ENCODE measurements at places on chromosomes 4 and X.

- DNase-seq, result no peak
Measured at GRCh38 chr4:84792366-84793301, 173.9 kb downstream of the WDFY3 start.

GRCh38 chr4:108024085-108024877 is 34.6 kb downstream of the HADH start:
- no peak for DNase-seq

GRCh38 chrX:21798677-21799219 is 40.7 kb upstream of the MBTPS2 start:
- DNase-seq, result no peak

GRCh38 chrX:7147413-7147977 is at the start of gene STS:
TSS of gene STS (plus strand) at chrX:7147712. CDS start at chrX:7253200, 105,488 bp downstream.
- peak; percentile 34 for DNase-seq

DNA sequence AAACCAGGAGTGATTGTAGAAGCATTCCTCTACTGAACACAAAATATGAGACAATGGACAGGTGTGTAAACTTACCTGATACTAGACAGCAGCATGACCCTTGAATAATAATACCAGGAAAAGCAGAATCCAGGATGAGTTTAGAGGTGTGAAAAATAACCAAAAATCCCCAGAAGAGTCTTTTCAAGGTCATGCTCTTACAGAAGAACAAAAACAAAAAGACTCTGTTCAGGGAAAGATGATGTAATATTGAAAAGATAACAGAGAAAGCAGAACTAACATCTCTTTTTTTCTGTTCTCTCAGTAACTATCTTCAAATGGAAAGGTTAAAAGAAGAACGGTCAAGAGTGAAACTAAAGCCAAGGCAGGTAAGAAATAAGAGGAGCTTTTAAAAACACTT is 14.0 kb upstream of the ARHGAP10 start:
- DNase-seq, result no peak

- no peak for DNase-seq
Measured at GRCh38 chr4:20255823-20256222, 4.1 kb downstream of the SLIT2 start.

DNA sequence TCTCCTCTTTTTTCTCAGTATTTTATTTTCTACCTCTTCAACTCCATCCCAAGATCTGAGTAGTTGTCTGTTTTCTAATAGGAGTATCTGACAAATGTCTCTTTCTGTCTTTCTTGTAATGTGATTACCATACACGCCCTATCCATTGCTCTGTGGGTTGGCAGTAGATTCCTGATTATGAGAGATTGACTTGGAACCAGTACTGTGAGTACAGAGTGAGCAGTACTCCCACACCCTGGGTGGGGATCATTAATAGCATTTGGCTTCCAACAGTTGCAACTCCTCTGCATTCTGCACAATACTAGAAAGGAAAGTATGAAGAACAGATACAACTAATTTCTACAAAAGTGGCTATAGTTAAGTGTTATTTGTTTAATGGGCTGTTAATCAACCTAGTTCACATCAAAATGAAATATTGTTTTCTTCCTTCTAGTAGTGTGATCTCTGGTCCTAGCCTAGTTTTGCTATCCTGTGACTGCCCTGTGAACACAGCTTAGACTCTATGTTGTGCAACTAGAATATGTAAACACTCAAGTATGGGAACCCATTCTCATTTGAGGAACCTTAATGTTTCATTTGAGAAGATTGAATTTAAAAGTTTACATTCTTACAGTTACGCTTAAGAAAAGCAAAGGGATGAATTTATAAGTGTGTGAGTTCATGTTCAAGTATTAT is 112.9 kb downstream of the PTPN13 start:
- no peak for DNase-seq

DNA sequence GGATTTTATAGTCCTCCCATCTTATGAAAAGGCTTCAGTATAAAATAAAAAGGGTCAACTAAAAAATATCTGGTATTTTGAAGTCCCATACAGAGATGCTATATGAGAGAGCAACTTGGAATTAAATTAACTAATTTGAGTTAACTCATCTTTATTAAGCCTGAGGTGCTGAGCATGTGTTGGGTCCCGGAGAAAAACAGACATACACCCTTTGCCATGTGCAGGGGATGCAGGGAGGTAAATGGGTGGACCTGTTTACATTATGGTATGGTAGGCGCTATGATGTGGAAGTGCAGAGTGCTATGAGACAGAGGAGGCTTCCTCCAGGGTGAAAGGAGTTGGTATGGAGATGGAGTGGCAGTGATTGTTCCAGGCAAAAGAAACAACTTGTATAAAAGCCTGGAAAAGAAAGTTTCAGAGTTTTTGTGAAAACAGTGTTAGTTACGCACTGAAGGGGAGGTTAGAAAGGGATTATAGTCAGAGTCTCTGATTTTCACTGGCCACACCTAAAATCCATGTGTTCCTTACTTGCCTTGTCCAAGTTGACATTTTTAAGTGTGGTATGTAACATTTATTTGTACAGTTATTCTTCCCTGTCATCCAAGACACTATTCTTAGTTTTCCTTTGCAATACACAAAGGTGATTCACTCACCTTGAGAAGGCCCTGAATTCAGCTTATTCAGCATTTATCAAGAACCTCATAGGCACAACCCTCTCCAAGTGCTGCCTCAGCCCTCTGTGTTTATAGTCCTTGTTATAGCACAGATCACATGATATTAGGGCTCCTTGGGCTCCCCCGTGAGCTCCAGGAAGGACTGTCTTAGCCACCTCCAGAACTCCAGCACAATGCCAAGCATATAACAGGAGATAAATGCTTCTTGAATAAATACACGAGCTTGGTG is 152.0 kb downstream of the RASL11B start:
- no peak for DNase-seq

DNA sequence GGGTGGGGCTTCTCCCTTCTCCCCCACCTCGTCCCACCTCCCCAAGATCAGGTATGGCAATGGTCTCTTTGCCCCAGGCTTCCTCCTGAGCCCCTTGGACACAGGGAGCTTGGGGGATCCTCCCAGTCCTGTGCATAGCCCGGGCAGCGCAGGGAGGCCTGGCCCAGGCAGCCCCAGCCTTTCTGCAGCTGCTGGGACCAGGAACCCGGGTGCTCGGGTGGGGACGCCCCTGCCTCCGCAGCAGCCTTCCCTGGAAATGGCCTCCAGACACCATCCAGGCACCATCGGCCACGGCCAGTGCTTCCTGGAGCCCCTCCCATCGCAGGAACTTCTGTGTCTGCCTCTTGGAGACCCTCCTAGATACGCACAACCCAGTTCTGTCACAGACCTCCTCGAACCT is 5.9 kb upstream of the MXD4 start:
- no peak for DNase-seq

DNA sequence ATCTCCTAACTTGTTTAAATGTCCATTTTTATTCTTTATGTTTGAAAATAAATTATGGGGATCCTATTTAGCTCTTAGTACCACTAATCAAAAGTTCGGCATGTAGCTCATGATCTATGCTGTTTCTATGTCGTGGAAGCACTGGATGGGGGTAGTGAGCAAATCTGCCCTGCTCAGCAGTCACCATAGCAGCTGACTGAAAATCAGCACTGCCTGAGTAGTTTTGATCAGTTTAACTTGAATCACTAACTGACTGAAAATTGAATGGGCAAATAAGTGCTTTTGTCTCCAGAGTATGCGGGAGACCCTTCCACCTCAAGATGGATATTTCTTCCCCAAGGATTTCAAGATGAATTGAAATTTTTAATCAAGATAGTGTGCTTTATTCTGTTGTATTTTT is 27.6 kb downstream of the NUDT6 start:
- DNase-seq, result no peak
